ENCODE measurements at places on chromosomes 6 and 20.

GRCh38 chr6:129276986-129277385 is 394.0 kb downstream of the LAMA2 start:
- no peak for DNase-seq

GRCh38 chr20:51607170-51607569 is 64.7 kb upstream of the NFATC2 start:
- no peak for DNase-seq

DNA sequence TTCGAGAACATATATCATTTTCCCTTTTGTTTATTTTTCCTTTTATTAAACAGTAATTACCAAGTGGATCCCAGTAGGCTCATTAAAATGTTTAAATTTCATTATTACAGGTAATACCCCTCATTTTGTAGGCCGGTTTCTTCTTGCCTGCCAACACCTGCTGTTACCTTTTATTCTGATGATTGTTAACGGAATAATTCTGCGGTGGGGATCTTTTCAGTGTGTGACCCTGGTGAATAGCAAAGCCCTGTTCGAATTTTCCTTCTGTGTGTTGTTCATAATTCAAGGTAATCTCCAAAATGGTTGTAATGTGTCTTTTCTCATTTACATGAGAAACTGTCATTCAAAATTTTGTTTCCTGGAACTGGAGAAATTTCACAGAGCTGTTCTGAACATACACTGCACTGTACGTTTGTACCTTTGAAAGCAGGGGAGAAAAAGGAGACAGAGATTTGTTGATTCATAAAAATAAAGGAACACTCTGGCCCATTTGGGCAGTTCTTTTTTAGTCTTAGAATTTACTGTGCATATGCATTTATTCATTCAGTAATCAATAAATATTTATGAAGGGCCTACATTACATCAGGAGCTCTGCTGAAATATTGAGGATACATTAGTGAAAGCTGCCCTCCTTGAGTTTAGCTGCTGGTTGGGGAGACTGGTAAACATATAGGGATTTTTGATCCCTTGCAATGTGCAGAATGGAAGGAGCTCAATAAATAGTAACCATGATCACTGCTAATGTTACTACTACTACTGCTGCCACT is 502.0 kb downstream of the QKI start:
- DNase-seq: no peak

GRCh38 chr6:44652547-44652946 is 265.0 kb downstream of the CDC5L start:
- no peak for DNase-seq

DNA sequence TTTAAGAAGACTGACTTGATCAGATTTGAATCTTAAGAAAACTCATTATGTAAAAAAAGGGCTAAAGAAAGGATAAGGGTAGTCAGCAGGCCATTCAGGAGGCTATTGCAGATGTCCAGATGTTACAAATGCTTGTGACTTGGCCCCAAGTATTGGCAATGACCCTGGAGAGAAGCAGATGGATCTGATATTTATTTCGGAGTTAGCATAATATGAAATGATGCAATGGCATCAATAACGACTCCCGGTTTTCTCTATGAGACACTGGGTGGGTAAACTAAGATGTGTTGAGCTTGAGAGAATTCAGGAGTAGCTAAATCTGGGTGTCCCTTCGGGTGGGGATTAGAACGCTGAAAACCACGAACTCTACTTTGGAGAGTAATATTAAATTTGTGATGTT is 149.7 kb downstream of the LAMA2 start:
- no peak for DNase-seq

DNA sequence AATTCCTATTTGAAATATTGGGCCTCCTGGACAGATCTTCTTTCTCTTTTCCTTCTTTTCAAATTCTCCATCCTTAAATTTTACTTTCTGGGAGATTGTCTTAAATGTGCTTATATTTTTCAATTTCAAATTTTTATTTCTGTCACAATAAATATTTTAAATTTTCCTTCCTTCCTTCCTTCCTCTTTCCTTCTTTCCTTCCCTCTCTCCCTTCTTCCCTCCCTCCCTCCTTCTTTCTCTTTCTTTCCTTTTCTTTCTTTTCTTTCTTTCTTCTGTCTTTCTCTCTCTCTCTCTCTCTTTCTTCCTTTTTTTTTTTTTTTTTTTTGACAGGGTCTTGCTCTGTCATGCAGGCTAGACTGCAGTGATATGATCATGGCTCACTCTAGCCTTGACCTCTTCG is 16.7 kb upstream of the PNRC1 start:
- no peak for DNase-seq

- no peak for DNase-seq
These were observed 34.9 kb upstream of the ARHGAP18 start for GRCh38 chr6:129744880-129745237.

- DNase-seq: peak; percentile 14
These were observed 14.3 kb downstream of the PHF3 start for GRCh38 chr6:63649847-63650265.

DNA sequence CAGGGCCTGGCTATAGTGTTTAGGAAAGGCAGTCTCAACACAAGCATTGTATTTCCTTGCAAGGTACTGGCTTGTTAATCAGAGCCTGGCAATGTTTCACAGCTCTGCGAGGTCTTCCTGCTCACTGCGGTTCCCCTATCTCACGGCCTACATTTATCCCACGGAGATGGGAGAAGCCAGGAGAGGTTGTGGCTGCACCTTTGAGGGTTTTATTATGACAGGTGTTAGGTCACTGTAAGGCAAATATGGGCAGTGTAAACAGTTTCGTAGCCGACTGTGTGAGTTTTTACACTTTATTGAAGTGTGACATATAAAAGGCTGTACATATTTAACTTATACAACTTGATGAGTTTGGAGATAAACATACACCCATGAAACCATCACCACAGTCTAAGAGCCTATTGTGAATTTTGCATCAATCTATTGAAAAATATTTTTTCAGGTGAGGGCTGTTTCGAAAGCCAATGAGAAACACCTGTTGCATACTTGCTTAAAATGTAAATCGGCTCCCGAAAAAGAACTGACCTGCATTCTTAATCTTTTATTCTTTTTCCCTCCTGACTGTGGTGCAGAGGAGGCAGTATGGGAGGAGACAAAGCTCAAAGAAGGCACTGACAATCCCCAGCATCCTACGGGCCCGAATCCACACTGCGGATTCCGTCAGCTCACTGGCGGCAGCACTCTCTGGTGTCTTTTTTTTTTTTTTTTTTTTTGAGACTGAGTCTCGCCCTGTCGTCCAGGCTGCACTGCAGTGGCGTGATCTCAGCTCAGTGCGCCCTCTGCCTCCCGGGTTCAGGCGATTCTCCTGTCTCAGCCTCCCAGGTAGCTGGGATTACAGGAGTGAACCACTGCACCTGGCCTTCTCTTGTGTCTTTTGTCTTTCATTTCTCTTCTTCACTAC is 7.5 kb upstream of the RBM38 start:
- no peak for DNase-seq

DNA sequence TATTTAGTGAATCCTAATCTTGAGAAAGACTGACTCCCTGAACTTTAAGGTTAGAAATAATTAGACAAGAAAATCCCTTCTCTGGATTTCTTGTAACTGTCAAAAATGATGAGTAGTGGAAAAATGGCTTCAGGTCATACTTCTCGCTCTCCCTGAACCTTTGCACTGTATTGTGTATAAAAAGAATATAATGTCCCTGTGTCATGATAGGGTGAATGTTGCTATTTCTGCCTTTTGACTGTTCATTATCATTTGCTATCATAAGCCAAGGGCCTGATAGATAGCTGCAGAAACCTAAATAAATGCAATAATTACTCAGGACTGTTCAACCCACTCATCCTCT is 39.3 kb downstream of the ALDH8A1 start:
- no peak for DNase-seq

DNA sequence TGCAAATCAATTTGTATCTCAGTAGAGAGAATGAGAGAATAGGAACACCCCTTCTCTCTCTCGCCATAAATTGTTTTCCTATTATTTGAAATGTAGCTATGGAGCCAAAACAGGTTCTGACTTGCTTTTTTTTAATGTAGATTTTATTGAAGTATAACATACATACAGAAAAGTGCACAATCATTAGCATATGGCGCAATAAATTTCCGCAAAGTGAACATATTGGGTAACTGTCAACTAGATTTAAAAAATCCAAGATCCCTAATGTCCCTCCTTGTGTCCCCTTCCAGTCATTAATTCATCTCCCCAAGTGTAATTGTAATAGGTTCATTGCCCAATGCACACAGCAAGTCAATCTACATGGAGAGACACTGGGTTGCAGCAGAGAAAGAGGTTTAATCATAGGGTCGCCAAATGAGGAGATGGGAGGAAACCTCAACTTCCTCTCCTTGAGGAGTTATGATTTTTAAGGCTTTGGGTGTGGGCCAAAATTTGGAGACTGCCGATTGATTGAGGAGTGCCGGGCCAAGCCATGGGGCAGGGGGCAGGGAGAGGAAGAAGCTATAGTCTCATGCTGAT is 43.3 kb upstream of the TGM3 start:
- peak; percentile 65 for DNase-seq

- DNase-seq: no peak
These were observed 43.8 kb upstream of the FOXQ1 start for GRCh38 chr6:1267790-1268762.

DNA sequence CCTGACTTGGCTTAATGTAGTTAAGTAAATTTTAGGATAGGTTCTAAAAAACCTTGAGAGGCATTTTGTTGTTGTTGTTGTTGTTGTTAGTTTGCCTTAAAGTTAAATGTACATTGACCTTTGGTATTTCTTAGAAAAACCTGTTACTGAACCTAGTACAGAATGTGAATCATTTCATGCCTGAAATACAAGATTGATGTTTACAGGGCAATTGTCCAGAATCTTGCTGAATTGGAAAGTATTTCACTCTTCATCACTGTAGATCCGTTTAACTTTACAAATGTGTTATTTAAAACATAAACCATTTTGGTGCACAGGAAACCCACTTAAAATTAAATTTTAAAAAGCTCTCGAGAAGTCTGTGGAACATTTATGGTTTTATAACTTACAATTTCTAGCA is 75.0 kb downstream of the CEP57L1 start:
- no peak for DNase-seq

GRCh38 chr6:3293271-3294155 is 34.8 kb downstream of the PSMG4 start:
- DNase-seq: no peak

GRCh38 chr6:158292016-158292415 is 20.2 kb upstream of the TULP4 start:
- DNase-seq: no peak

All from inflammatory macrophage treated with lipopolysaccharide for 4 hours (primary cell).